ENCODE measurements at places on chromosomes 6 and 20. TPM values are rescaled to one million over a fixed set of nuclear protein-coding genes. Genes with fewer than 3 reads are reported as not detected.

OOEP gene
- not detected for total RNA-seq

SPATS1 gene
- not detected for total RNA-seq

TNXB gene
- 0.29 TPM for total RNA-seq

SNAP25 gene
- 4.3 TPM for total RNA-seq

F13A1 gene
- total RNA-seq: not detected

ADGB gene
- not detected for total RNA-seq

ARFGEF3 gene
- total RNA-seq: under 0.01 TPM

PNPLA1 gene
- total RNA-seq: not detected

RBM24 gene
- 5.5 TPM for total RNA-seq

HLA-DQA2 gene
- not detected for total RNA-seq

POM121L2 gene
- total RNA-seq: not detected

NOX3 gene
- not detected for total RNA-seq

ZBTB22 gene
- 23.1 TPM for total RNA-seq

SLC35B3 gene
- 20.9 TPM for total RNA-seq

SRMS gene
- not detected for total RNA-seq

PPIL6 gene
- 1.1 TPM for total RNA-seq

HAO1 gene
- not detected for total RNA-seq

SRF gene
- 21.9 TPM for total RNA-seq

ADTRP gene
- 1.2 TPM for total RNA-seq

SYCP2 gene
- total RNA-seq: not detected

PI16 gene
- not detected for total RNA-seq

TP53TG5 gene
- 3.2 TPM for total RNA-seq

VGLL2 gene
- total RNA-seq: not detected

C2 gene
- 2.0 TPM for total RNA-seq

CCM2L gene
- not detected for total RNA-seq

RALGAPA2 gene
- total RNA-seq: 2.0 TPM

GHRH gene
- not detected for total RNA-seq

BTNL2 gene
- not detected for total RNA-seq

CRISP3 gene
- total RNA-seq: not detected

DACT2 gene
- not detected for total RNA-seq

BNIP5 gene
- total RNA-seq: not detected

PKIB gene
- total RNA-seq: under 0.01 TPM

ID4 gene
- 3.5 TPM for total RNA-seq

NRN1 gene
- not detected for total RNA-seq

PDSS2 gene
- 17.9 TPM for total RNA-seq

CABLES2 gene
- 4.6 TPM for total RNA-seq

SLC24A3 gene
- total RNA-seq: 1.2 TPM

RAB5IF gene
- total RNA-seq: 131 TPM

LAMA2 gene
- total RNA-seq: 54.8 TPM

AURKA gene
- 81.0 TPM for total RNA-seq

TCF21 gene
- total RNA-seq: 0.58 TPM

ANGPT4 gene
- total RNA-seq: not detected

CARMIL1 gene
- 0.58 TPM for total RNA-seq

MAS1L gene
- not detected for total RNA-seq

AIF1 gene
- not detected for total RNA-seq

C6orf163 gene
- 0.35 TPM for total RNA-seq

CST5 gene
- not detected for total RNA-seq

SMLR1 gene
- total RNA-seq: not detected

OR2J3 gene
- total RNA-seq: not detected

MEI4 gene
- not detected for total RNA-seq

SLC17A3 gene
- total RNA-seq: not detected

C6orf141 gene
- 7.5 TPM for total RNA-seq

FAM83C gene
- not detected for total RNA-seq

ZNF334 gene
- total RNA-seq: 0.58 TPM

C6orf58 gene
- not detected for total RNA-seq

MUC22 gene
- total RNA-seq: not detected

GZF1 gene
- 7.8 TPM for total RNA-seq

Data from myometrial cell (primary cell).